ENCODE measurements at places on chromosomes 12 and 14. TPM values are rescaled to one million over a fixed set of nuclear protein-coding genes. Genes with fewer than 3 reads are reported as not detected.
A peak's percentile ranks its signal among the peaks of the same experiment; 100 is the strongest.

The GPR68 gene
- not detected for total RNA-seq

The NYNRIN gene
- total RNA-seq = 23.1 TPM

DNA sequence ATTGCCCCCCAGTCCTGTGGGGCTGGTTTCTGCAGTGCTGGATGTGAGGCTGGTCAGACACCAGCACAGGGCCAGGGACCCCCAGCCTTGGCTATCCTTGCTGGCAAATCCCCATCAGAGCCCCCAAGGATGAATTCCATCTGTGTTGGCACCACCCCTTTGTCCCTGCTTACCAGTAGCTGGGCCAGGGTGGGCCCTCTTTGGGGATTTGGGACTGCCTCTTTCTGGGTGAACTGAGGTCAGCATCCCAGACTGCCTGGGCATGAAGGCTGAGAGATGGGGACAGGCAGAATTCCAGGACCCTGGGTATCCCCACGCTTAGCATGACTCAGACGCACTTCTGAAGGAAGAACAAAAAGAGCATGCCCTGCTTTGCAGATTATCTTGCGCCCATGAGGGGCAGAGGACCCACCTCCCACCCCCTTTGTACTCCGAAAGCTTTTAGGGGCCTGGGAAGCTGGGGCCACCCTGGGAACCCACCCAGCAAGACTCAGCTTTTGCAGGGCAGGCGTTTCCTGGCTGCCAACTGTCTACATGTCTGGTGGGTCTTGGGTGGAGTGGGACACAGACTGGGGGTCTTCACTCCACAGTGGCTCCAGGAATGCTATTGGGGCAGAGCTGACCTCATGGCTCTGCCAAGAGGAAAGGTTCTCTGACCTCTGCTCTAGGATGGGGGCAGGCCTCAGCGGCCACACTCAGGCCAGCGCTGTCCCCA, 26.8 kb downstream of the RFLNA start:
- no peak for DNase-seq
- peaks cover 35% of the 10 kb centered on the region for H3K36me3 ChIP-seq
- peaks cover 8% of the 10 kb centered on the region for H3K4me1 ChIP-seq
- H3K4me3 ChIP-seq = no peak overlapping the region

- no peaks in the 10 kb centered on the region for H3K27me3 ChIP-seq
- H3K4me1 ChIP-seq = no peaks in the 10 kb centered on the region
- no peaks in the 10 kb centered on the region for H3K36me3 ChIP-seq
- DNase-seq = no peak
- no peak overlapping the region for H3K4me3 ChIP-seq
- peak overlapping the region; percentile 37 for H3K27ac ChIP-seq
Observed at GRCh38 chr14:50520947-50521815, 11.2 kb downstream of the MAP4K5 start.

The HECTD4 gene
- 23.7 TPM for total RNA-seq

- peaks cover 24% of the 10 kb centered on the region for H3K36me3 ChIP-seq
- DNase-seq = no peak
Observed at GRCh38 chr14:92560106-92560865, 46.7 kb downstream of the RIN3 start.

DNA sequence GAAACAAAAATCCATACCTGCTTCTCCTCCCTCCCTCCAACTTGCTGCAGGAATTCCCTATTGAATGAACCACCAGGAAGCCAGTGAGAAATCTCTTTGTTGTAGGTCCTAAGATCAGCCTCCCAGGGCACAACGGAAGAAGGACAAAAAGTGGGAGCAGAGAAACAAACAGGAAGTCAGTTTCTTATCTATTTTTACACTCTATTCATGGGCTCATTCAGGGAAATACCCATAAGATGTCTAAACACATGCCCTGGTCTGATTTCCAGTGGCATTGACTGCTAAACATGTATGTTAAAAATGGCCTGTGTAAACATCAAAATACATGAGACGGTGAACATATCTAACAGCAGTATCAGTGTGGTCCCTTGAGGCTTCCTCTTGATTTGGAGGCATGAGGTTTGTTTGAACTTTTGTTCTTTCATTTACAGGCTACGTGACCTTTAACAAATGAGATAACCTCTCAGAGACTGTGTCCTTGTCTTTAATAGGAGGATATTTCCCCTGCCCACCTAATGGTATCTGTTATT, 18.8 kb downstream of the GPR65 start:
- no peaks in the 10 kb centered on the region for H3K4me1 ChIP-seq
- H3K36me3 ChIP-seq = no peaks in the 10 kb centered on the region
- H3K4me3 ChIP-seq = no peak overlapping the region
- H3K27me3 ChIP-seq = no peaks in the 10 kb centered on the region
- H3K27ac ChIP-seq = no peak overlapping the region

The PAPOLA gene
- total RNA-seq = 64.2 TPM

- no peak overlapping the region for H3K4me3 ChIP-seq
- no peak overlapping the region for H3K27ac ChIP-seq
- H3K27me3 ChIP-seq = no peaks in the 10 kb centered on the region
- no peaks in the 10 kb centered on the region for H3K4me1 ChIP-seq
- no peak for DNase-seq
Observed at GRCh38 chr14:65976761-65977404, 509.3 kb upstream of the CCDC196 start.

All from ascending aorta (tissue), 2 donors.